ENCODE measurements at places on chromosomes 12 and 14.
A peak's percentile ranks its signal among the peaks of the same experiment; 100 is the strongest.

- no peak for DNase-seq
These were observed 47.9 kb downstream of the WDHD1 start for GRCh38 chr14:54979039-54979438.

DNA sequence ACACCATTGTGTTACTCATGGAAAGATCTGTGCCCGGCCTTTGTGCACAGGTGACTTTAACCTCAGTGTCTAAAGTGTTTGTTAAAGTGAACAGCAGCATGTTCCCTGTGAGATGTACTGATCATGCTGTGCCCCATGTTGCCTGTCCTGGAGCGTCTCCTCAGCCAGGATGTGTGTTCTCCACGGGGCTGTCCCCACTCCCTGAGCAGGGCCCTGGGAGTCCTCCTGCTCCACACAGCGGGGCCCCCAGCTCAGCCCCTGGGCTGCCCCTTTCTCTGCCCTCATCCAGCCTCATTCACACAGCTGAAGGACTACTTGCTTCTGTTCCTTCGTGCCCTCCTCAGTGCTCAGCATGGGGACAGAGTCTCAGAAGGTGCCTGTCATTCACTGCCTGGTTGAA lies 131.5 kb downstream of the SLC38A6 start:
- DNase-seq, result no peak

DNA sequence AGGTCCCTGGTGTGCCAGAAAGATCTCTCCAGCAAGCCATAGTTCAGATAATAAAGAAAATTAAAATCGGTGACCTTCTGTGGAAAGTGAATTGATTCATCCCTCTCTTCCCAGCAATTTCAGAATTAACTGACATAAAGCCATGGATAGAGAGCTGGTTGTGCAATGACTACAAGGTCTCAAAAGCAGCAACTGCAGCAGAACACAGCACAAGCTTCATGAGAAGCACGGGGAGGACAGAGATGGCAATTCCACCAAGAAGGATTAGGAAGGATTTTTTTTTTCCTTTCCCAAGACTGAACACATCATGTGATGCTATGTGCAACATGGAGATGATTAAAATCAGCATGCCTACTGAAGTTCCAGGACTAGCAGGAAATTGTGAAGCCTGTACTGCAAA lies 154.9 kb upstream of the PLEKHG7 start:
- DNase-seq, result no peak

- no peak for DNase-seq
These were observed 127.5 kb downstream of the TMX1 start for GRCh38 chr14:51367600-51367931.

GRCh38 chr12:29733060-29733459 lies 50.7 kb downstream of the TMTC1 start:
- no peak for DNase-seq

DNA sequence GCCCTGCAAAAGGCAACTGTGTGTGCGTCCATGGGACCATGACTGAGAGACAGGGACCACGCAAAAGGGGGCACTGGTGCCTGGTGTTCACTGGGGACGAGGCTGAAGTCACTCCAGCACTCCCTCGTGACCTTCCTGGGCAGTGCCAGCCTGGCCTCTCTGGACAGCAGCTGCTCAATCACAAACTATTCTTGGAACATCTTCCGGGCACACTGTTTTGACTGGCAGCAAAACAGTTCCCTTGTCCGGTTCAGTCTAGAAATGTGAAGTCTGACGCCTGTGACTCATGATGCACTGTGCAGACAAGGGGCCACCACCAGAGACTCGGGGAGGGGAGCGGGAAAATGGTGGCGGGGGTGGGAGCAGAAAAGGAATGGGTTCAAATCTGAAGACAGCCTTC lies 20.8 kb downstream of the SNRNP35 start:
- no peak for DNase-seq

DNA sequence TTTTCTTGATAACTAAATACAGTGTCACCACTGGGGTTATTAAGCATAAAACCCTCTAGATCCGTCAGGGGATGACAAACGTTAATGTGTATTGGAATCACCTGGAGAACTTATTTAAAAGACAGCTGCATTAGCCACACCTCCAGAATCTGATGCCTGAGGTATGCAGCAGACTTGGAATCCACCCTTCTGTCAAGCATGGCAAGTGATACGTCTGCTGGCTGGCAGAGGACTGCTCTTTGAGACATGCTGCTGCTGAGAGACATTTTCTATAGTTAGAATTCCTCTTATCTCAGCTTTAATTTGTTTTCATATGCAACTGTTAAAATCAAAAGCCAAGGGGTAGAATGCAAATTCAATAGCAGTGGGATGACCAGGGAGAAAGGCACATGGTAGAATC lies 496.3 kb downstream of the NELL2 start:
- no peak for DNase-seq

DNA sequence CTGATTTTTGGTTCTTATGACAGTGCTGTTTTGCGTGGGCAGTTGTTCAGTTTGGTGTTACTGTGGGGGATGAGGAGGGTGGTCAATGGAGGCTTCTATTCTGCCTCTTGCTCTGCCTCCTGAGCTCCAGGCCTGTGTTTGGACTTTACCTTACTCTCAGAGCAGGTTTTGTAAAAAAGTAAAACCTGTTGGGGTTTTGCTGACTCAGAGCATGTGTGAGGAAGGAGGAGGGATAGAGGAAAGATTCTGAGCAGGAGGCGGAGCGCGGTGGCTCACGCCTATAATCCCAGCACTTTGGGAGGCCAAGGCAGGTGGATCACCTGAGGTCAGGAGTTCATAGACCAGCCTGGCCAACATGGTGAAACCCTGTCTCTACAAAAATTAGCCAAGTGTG lies 6.7 kb downstream of the A2ML1 start:
- DNase-seq, result no peak

- no peak for DNase-seq
These were observed 50.4 kb upstream of the RPH3A start for GRCh38 chr12:112741106-112741505.

DNA sequence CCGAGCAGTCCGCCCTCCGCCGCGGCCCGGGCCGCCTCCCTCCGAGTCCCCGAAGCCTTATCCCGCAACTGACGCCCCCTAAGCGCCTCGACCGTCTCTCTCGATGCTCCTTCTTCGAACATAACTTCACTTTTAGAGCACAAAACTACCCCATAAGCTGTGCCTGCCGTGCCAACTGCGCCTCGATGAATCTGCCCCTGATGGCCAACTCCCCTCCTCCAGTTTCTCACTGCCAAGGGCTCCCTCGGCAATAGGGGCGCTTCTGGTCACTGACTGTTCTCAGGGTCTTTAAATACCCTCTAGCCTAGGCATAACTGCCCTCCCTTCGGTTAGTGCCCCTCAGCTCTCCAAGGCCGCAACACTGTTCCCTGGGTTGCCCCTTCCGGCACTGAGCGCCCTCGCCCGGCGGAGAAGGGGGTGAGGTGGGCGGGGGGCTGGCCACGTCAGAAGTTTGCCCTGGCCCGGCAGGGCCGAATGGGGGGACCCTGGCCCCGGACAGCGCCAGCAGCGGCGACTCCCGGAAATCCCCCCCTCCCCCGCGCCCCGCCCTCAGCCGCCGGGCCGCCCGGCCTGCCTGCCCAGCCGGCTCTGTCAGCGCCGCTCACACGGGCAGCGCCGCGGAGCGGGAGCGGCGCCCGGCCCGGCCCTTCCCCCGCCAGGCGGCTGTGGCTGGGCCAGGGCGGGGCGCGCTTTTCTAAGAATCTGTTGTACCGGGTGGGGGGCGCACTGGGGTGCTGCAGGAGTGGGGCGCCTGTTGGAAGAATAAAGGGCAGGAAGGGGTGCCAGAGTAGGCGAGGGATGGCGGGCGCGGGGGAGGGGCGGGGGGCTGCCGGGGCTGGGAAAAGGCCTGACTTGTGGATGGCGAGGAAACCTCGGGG lies 10.6 kb downstream of the RARG start:
- no peak for DNase-seq

GRCh38 chr12:79859646-79860045 lies 75.3 kb downstream of the PPP1R12A start:
- DNase-seq, result no peak

DNA sequence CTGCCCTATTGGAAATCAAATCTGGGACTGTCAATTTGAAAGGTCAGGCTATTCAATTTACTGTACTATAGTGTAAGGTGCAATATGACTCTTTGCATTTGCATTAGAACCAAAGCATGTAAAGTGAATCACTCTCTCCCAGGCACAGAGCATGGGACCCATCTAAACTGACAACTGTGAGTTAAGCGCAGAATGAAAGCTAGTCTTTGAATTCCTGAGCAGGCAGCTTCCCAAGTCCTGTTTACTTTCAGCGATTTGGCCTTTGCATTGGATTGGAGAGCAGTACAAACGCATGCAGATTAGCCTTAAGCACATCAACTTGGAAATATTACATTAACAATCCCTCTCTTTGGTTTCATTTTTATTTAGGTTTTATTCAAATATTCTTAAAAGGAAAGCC lies 74.6 kb downstream of the RERG start:
- no peak for DNase-seq

DNA sequence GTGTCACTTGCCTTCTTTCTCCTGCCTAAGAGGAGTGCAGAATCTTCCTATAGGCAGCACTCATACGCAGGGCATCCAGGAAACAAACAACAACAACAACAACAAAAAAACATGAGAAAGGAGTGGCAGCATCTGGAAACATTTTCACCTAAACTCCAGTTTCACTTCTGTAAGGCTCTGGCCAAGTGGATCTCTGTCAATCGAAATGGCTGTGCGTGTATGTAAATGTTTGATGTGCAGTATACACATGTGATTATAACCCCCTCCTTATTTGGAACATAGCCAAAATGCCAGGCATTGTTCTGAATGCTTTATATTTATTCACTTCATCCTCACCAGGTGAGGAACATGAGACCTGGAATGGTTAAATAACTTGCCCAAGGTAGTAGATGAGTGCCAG lies 76.8 kb downstream of the COX16 start:
- DNase-seq, result no peak

DNA sequence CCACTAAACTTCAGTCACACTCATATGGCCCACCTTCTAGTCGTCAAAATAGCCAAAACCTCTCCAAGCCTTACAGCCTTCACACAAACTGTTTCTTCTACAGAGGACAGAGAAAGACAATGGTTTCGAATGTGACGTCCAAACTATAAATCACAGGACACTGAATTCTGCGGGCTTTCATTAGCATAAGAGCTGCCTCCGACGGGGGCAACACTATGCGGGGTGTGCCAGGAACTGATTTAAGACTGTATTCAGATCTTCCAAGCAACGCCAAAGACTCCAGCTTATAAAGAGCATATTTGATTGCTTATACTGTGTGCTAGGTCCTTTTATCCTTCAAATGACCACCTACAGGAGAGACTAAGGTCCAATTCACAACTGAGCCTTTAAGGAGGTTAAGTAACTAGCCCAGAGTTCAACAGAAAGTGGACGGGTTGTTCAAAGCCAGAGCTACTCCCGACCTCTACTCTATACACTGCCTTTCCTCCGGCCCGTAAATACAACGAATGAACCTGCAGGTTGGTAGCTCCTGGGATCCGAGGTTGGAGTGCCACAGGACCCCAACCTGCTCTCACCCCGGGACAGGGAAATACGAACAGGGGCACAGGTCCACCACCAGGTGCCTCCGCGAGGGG lies 575 bp downstream of the L2HGDH start:
- DNase-seq, result no peak

DNA sequence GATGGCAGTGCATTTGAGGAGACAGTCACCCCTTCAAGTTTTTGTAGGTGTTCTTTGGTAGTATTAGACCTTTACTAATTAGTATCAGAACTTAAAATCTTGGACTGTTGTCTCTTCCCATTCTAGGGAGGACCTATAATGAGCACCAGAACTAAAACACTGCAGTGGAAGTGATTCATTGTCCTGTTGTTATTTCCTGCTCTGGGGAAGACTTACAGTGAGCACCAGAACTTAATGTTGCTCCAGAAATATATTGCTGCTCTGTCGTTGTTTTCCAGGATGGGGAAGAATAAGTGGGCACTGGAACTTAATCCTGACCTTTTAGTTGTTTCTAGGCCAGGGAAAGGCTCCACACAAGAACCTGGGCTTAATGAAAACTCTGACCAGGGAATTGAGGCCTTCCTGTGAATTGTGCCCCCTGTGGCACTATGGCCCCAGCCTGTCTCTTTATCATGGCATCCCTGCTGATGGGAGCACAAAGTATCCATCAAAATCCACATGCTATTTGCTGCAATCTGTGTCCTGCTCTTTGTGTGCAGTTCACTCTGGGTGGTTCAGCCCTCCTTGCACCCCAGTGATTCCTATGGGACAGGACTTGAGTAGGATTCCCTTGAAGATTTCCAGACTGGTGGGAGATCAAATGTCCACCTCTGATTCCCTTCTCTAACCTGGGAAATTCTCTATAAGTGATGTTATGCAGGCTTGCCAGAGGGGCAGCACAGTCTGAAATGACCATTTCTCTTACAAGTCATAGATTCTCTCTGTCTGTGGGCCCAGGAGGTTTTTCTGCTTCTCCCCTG lies 175.8 kb downstream of the PAWR start:
- no peak for DNase-seq

GRCh38 chr14:99224116-99224910 lies 47.7 kb downstream of the BCL11B start:
- no peak for DNase-seq

- no peak for DNase-seq
These were observed 23.3 kb downstream of the NPC2 start for GRCh38 chr14:74469548-74470518.

DNA sequence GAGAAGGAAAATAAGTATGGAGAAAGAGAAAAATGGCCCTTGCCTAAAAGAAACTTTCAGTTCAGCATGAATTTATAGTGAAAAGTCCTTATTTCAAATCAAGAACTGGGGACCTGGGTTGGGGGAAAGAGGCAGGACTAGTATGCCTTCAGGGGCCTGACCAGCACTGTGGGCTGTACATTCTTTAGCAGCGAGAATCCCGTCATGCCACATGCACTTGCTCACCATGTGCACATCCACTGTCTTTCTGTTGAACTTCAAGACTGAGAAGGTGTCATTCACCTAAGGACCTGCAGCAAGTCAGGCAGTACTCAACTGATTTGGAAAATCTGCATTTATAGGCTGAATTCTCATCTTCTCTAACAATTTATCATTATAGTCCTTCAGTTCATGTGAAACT lies 50.2 kb downstream of the RAB35 start:
- DNase-seq, result peak; percentile 23

DNA sequence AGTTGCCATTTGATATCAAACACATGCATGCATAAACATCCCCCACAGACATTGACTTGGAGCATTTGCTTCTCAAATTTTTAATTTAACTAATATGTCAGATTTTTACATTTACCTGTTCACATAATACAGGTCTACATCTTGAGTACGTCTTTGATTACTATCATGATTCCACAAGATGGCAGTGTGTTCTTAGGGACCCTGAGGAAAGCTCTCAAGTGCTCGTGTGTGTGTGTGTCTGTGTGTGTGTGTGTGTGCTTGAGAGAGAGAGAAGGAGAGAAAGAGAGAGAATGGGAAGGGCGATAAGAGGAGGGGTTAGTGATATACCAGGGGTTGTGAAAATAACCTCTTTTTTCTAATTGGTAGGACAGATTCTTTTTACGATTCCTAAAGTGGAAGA lies 167.1 kb upstream of the OR4E1 start:
- DNase-seq, result no peak

All from kidney epithelial cell (primary cell).